ENCODE measurements at places on chromosomes 7 and 10.

DNA sequence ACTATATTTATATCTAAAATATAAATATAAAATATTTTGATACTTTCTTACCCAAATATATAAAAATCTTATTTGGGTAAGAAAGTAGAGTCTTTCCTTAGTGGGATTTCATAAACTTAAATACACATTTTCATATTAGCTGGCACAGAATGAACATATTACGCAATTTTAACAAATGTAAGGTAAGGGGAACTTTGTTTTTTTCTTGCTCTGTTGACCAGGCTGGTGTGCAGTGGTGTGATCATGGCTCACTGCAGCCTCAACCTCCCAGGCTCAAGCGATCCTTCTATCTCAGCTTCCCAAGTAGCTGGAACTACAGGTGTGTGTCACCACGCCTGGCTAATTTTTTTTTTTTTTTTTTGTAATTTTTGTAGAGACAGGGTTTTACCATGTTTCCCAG lies 18.3 kb downstream of the CYP26A1 start:
- no peak for DNase-seq

DNA sequence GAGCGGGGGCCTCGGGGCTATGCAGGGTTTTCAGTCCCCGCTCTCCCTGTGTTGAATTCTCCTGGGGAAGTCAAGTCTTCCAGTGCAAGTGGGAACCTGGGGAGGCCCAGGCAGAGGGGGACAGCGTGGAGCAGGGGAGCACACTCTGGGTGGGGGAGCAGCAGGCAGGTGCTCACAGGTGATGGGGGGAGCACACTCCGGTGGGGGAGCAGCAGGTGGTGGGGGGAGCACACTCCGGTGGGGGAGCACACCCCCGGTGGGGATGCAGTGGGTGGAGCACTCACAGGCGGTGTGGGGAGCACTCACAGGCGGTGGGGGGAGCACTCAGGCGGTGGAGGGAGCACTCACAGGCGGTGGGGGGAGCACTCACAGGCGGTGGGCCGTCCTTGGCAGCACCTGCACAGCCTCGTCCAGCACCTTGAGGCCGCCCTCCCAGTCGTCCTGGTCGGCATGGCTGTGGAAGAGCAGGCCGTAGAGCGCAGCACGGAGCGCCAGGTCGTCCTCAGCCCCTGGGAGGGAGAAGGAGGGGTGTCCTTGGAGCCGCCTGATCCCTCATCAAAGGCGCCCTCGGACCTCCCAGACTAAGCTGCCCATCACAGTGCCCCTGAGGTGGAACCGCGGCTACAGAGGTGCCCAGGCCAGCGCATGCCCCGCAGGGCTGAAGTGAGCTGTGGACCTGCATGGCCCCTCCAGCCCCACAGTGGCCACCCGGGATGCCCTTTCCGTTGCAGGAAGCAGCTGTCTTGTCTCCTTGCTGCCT lies 56.7 kb downstream of the CFAP46 start:
- DNase-seq = peak; percentile 15

- DNase-seq = no peak
These were observed 82.0 kb downstream of the GLRX3 start for GRCh38 chr10:130218181-130218641.

GRCh38 chr10:121900443-121901174 lies 27.2 kb downstream of the ATE1 start:
- peak; percentile 23 for DNase-seq

DNA sequence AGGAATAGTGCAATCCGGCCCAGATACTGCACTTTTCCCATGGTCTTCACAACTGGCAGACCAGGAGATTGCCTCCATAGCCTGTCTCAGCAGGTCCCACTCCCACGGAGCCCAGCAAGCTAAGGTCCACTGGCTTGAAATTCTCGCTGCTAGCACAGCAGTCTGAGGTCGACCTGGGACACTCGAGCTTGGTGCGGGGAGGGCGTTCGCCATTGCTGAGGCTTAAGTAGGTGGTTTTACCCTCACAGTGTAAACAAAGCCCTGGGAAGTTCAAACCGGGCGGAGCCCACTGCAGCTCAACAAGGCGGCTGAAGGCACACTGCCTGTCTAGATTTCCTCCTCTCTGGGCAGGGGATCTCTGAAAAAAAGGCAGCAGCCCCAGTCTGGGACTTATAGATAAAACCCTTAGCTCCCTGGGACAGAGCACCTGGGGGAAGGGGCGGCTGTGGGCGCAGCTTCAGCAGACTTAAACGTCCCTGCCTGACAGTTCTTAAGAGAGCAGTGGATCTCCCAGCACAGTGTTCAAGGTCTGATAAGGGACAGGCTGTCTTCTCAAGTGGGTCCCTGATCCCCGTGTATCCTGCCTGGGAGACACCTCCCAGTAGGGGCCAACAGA lies 293.5 kb upstream of the GALNT17 start:
- no peak for DNase-seq

GRCh38 chr7:148854983-148855382 lies 29.1 kb downstream of the EZH2 start:
- DNase-seq = no peak

- no peak for DNase-seq
These were observed 9.8 kb upstream of the GIMAP5 start for GRCh38 chr7:150727381-150727780.

DNA sequence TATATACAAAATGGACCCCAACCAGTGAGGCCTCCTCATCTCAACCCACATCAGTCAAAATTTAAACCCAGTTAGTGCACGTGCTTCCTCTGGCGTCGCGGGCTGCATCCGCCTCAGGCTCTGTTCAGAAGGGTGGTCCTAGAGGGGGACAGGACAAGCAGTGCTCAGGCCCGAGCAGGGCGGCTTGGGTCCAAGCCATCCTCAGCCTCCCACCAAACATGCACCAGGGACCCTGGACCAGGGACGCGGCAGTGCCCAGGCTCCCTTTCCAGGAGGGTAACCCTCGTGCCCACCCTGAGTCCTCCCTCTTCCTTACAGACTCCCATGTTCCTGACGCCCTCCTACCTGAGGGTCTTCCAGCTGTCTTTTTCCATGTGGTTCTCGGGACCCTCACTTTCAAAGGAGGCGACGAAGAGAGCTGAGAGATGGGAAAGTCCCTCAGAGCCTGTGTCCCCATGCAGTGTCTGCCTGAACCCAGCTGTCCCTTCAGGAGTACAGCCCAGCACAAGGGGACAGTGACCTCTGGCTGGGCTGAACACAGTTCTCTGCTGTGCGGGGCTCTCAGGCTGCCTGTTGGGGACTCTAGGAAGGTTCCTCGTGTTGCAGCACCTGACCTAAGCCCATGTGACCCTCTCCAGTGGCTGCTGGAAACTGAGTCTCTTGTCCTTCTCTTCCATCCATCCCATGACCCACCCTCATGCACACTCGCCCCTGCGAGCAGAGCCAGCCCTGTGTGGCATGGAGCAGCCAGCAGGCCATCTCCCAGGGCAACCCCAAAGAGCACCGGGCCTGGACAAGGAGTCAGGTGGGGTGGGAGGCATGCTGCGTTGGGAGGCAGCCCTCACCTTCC lies 58.1 kb downstream of the CSGALNACT2 start:
- DNase-seq = peak; percentile 18

- no peak for DNase-seq
These were observed 172.0 kb downstream of the BAMBI start for GRCh38 chr10:28849309-28849708.

GRCh38 chr10:93445097-93445960 lies 36.8 kb downstream of the MYOF start:
- no peak for DNase-seq

- no peak for DNase-seq
These were observed 123.9 kb downstream of the ADAM12 start for GRCh38 chr10:126264102-126265018.

- DNase-seq = no peak
These were observed 749.4 kb downstream of the AUTS2 start for GRCh38 chr7:70347463-70348254.

DNA sequence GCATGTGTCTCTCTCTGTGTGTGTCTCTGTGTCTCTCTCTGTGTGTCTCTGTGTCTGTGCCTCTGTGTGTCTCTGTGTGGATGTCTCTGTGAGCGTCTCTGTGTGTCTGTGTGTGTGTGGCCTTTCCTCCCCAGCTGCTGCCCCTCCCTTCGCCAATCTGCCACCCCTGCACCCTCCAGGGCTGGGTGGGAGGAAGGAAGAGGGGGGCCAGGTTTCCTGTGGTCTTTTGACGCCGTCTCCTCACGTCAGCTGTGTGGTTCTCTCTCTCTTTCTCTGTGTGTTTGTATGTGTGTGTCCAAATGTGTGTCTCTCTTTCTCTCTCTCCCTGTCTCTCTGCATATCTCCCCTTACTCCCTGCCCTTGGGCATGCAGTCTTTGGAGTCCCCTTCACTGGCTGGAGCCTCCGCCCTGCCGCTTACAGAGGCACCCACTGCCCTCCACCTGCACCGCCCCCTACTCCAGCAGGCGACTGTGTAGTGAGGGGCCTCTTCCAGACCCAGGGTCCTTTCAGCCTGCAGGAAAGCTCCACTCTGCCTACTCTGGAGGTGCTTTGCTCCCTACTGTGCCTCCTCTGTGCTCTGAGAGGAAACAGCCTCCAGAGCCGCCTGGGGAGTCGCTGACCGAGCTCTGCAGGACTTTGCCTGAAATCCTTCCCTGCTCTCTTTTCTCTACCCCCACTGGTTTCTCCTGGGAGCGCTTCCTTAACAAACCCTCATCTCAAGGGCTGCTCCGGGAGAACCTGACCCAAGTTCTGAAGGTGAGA lies 44.2 kb upstream of the C10orf71 start:
- DNase-seq = peak; percentile 55

- DNase-seq = no peak
These were observed 96.8 kb downstream of the COL28A1 start for GRCh38 chr7:7438851-7439250.

GRCh38 chr7:71491336-71491735 lies 359.4 kb downstream of the GALNT17 start:
- no peak for DNase-seq

DNA sequence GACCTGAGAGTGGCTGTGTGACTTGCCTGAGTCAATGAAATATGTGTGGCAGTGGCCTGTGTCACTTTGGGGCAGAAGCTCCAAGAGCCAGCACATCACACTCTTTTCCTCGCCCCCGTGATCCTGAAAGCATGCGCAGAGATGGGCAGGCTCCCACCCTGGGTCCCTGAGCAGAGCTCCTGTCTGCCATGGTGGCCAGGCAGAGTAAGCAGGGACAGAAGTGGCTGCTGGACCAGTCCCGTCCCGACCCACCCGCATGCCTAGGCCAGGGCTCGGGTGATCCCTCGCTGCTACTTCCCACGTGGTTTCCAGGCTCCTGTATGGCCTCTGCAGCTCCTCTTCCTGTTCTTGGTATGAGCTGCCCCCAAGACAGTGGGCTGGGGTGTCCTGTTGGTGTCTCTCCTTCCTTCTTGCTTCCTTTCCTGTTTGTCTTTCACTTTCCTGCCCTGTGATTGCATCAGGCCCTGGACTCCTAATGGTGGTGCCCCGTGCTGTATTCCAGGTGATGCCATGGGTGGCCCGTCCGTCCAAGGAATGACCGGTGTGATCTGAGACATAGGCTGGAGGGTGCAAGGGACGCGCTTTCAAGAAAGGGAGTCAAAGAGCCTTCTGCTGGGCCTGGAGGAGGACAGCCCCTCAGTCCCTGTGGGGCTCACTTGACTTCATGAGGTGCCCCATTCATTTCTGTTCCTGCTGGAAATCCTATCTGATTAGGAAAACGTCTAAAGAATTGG lies 71.4 kb upstream of the SHH start:
- DNase-seq = no peak

GRCh38 chr10:128337860-128338378 lies 211.7 kb upstream of the MKI67 start:
- DNase-seq = no peak

DNA sequence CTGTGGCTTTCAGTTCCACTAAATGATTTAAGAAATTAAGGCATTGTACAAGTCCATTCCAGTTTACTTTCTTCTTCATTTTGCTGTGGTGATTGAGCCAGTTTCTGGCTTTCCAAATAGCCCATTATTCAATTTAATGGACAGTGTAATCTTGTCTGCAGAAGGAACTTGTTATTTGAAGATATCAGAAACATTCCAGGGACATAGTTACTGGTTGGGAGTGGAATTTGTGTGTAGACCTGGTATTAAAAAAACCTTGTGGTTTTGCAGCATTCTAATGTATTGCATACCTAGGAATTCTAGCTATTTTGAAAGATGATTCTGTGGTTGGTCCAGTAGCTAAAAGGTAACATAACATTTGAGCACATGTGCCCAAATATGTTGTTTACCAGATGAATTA lies 72.2 kb downstream of the MCU start:
- DNase-seq = no peak

DNA sequence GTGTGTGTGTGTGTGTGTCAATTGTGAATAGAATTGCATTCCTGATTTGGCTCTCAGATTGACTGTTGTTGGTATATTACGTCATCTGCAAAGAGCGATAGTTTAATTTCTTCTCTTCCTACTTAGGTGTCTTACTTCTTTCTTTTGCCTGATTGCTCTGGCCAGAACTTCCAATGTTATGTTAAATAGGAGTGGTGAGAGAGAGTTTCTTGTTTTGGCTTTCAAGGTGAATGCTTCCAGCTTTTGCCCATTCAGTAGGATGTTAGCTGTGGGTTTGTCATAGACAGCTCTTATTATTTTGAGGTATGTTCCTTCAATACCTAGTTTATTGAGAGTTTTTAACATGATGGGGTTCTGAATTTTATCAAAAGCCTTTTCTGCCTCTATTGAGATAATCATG lies 34.2 kb upstream of the PRSS37 start:
- no peak for DNase-seq

GRCh38 chr10:19974138-19974537 lies 157.9 kb downstream of the PLXDC2 start:
- DNase-seq = no peak

GRCh38 chr7:37369906-37370305 lies 78.8 kb downstream of the ELMO1 start:
- no peak for DNase-seq

Measured in activated naive CD4-positive, alpha-beta T cell treated with anti-CD3 and anti-CD28 coated beads, Interleukin-2, amount 10 ng/mL, durations not matched to agents 7 days and 5 days (primary cell).